NCI-H2081 treated with DMSO at 0.1 percent for 48 hours (cell line): ENCODE measurements at places on chromosomes 2 and 18.

- DNase-seq, result no peak
Observed at GRCh38 chr2:237143676-237144440, 58.2 kb downstream of the COPS8 start.

DNA sequence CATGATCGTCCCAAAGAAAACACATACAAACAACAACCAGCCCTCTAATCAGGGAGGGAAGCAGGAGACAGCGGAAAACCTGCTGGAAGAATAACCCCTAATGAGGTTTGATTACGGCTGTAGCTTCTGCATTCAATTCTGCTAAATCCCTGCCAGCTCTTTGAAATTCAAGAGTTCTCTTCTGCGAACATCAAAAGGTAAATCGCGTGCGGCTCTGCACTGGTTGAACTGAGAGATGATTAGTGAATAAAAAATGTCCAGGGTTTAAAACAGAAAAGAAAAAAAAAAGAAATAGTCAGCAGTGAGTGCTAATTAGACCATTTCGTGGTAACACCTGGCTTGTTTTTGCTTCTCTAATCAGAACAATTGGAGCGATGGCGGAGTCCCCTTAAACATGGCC lies 153.0 kb upstream of the CAPN13 start:
- DNase-seq, result no peak

DNA sequence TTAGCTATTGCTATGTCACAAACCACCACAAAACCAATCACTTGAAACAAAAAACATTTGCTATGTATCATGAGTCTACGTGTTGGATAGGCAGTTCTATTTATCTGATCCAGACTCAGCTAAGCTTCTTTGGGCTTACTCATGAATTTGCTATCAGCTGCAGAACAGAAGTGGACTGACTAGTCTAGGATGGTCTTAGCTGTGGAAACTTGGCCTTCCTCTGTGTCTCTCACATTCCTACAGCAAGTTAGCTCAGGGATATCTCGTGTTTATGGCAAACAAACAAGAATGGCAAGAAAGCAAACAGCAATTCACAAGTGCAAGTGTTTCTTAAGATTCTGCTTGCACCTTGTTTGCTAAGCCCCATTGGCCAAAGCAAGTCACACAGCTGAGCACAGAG lies 288.0 kb upstream of the TNP1 start:
- DNase-seq, result no peak

DNA sequence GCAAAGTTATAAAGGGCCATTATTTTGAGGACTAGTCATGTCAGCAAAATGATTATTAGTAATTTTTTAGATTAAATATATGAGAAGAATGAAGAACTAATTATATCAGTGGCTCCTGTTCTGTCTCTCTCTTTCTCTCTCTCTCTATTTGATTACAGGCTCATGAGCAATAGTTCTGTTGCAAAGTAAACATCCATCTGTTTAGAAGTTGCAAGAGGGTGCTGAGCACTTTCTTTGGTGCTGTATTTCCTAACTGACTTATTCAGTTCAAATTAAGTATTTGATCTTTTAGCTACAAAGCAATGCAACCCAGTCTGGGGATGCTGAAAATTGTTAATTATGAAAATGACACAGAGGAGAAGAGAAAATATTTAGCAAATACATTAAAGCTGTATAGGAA lies 408.1 kb upstream of the UBE2E3 start:
- no peak for DNase-seq

GRCh38 chr2:11483806-11484617 lies 18.1 kb upstream of the E2F6 start:
- no peak for DNase-seq

GRCh38 chr2:191204433-191204832 lies 40.8 kb upstream of the MYO1B start:
- no peak for DNase-seq
